ENCODE measurements at places on chromosomes 7 and 10. TPM values are rescaled to one million over a fixed set of nuclear protein-coding genes. Genes with fewer than 3 reads are reported as not detected.

DNA sequence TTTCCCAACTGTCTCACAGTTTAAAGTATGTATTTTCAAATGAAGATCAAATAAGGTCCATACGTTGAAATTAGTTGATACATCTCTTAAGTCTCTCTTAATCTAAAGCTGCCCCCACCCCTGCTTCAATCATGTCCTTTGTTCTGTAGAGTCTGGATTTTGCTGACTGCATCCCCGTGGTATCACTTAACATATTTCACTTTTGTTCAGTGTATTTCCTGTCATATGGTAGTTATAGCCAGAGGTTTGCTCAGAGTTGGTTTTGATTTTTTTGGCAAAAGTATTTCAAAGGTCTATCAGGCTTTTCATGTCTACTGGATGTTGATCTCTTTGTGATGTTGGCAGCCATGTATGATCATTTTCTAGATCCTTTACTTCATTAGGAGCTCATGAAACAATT, 54.4 kb upstream of the ARID5B start:
- H3K4me1 ChIP-seq = no peaks in the 10 kb centered on the region
- no peak overlapping the region for H3K27ac ChIP-seq
- H3K27me3 ChIP-seq = no peaks in the 10 kb centered on the region
- H3K4me3 ChIP-seq = no peak overlapping the region
- H3K36me3 ChIP-seq = no peaks in the 10 kb centered on the region
- no peak for DNase-seq

GRCh38 chr10:59384761-59385160, 22.4 kb upstream of the FAM13C start:
- DNase-seq = no peak
- H3K4me1 ChIP-seq = no peaks in the 10 kb centered on the region
- H3K4me3 ChIP-seq = no peak overlapping the region

DNA sequence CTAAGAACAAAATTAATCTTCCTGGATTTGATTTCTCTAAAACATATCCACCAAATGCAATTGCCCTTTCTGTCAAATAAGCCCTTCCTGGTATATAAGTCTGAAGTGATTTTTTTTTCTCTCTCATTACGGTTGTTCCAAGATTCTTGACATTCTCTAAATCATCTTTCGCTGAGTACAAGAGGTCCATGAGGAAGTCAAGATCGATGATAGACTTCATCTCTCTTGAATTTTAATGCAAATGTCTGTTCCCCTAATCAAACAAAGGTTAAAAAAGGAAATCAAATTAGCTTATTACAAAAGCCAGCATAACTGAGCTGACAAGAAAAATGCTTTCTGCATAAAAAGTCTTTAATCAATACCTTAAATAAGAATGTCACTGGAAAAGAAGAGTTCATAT, 77.4 kb upstream of the ITGB1 start:
- H3K4me1 ChIP-seq = no peaks in the 10 kb centered on the region
- no peak for DNase-seq
- H3K4me3 ChIP-seq = no peak overlapping the region

DNA sequence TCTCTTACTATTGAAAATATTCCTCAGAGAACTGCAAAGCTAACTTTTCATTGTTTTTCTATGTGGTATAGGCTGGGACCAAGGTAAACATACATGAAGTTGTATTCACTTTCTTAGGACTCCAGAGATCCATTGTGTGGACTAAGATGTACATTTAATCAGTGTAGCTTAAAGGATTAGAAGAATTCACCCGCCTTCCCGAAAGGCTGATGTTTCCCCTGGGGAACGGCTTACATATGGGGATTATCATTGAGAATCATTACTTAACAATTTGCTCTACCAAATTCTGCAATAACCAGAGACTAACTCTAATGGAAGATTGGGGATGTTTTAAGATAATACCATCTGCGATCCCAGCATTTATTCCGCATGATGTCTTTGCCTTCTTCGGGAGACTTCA, 257.1 kb upstream of the KIAA1217 start:
- no peaks in the 10 kb centered on the region for H3K27me3 ChIP-seq
- H3K27ac ChIP-seq = no peak overlapping the region

DNA sequence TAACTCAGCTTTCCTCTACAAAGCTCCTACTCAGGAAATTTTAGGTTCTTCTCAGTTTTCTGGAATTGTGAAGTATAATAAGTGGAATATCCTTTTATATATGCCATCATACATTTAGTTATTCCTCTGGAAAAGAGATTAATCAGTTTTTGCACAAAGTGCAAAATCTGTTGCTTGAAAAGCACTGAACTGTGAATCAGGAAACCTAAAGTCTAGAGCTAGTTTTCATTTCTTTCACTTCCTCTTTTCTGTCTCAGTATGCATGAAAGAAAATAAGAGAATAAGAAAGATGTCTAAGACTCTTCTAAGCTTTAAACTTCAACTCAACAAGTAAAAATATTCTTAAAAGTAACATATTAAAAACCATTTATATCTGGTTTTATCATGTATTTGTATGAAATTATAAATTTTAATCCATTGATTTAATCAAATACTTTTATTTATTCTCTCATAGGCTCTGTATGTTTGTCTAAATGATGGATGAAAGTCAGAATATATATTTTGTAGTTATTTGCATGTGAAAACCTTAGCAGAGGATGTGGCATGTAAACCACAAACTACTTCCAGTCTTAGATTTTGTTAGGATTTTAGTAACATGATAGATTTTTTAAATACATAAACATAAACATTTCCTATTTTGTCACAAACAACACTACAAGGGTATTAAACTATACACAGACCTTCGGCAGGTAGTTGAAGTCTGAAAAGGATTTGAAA, 1073.0 kb downstream of the XPNPEP1 start:
- no peak overlapping the region for H3K27ac ChIP-seq
- H3K36me3 ChIP-seq = no peaks in the 10 kb centered on the region
- DNase-seq = no peak
- no peaks in the 10 kb centered on the region for H3K4me1 ChIP-seq
- no peaks in the 10 kb centered on the region for H3K27me3 ChIP-seq

DNA sequence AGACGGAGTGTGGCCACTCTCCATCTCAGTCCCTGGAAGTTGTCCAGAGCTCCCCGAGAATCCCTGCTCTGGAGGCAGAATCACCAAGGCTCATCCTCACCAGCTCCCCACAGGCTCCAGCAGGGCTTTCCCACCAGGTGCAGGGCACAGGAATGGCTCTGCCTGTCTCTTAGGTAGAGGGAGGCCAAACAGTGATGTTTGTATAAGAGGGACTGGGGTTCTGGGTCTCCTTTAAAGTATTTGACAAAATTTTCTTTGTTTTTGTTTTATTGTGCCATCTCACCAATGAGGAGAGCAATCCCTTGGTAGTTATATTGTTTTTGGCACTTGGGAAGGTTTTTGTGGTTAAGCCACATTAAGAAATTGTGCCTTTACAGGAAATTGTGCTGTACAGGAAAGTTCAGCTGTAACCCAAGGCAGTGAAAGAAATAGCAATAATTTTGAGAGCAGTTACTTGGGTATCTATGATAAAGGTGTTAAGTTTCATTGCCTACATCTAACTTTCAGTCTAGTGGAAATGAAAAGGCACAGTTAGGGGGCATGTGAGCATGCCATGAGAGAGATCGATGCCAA, 219.3 kb upstream of the PRSS58 start:
- DNase-seq = no peak
- H3K27ac ChIP-seq = no peak overlapping the region
- no peak overlapping the region for H3K4me3 ChIP-seq

DNA sequence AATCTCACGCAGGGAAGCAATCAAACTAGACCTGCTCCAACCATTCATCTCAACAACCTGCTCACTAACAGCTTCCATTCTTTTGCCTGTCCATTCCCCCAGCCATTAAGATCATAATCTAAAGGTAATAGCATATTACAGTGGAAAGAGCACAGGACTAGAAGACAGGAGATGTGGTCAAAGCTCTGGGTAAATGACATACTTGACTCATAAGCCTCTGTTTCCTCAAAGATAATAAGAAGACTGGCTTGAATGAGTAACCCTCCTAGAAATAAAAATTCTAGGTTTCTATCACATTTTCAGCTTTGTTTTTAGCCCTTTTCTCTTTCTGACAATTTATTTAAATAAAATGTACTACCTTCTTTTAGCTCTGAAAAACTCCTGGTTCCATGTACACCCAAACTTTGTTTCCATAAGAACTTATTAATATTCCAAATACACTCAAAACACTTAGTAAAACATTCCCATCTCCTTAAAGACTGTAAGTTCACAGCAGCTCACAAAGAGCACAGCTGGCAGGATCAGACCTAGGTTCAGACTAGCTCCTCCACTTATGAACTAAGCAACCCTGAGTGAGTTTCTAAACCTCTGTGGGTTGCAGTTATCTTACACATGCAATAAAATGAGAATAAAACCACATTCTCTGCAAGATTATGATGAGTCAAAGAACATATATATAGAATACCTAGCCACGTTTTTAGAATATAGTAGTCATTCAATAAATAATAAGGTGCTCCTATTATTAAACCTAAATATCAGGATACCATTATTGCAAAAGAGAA, 11.6 kb downstream of the FAM204A start:
- no peak for DNase-seq
- H3K4me3 ChIP-seq = no peak overlapping the region
- peaks cover 91% of the 10 kb centered on the region for H3K36me3 ChIP-seq

- H3K4me1 ChIP-seq = no peaks in the 10 kb centered on the region
- no peak for DNase-seq
- no peak overlapping the region for H3K27ac ChIP-seq
- H3K4me3 ChIP-seq = no peak overlapping the region
Measured at GRCh38 chr7:133830081-133830480, 297.1 kb upstream of the LRGUK start.

- no peak overlapping the region for H3K4me3 ChIP-seq
- DNase-seq = no peak
- peaks cover 14% of the 10 kb centered on the region for H3K27me3 ChIP-seq
- no peaks in the 10 kb centered on the region for H3K36me3 ChIP-seq
- peaks cover 10% of the 10 kb centered on the region for H3K4me1 ChIP-seq
Measured at GRCh38 chr7:129790136-129790535, 162.6 kb downstream of the UBE2H start.

GRCh38 chr10:80356563-80356988, at the start of the genes DYDC1 and DYDC2:
Gene DYDC1, minus strand, starts transcription at chr10:80356755. Its CDS starts 4,154 bp downstream, at chr10:80352601.
Gene DYDC2, plus strand, starts transcription at chr10:80356781. Its CDS starts 5,663 bp downstream, at chr10:80362444.
- H3K36me3 ChIP-seq = no peaks in the 10 kb centered on the region
- peak; percentile 89 for DNase-seq
- H3K27ac ChIP-seq = no peak within 1 kb of the TSS
- peaks cover 7% of the 10 kb centered on the region for H3K4me1 ChIP-seq

GRCh38 chr10:132634241-132634946, 96.8 kb downstream of the INPP5A start:
- no peak overlapping the region for H3K4me3 ChIP-seq
- DNase-seq = no peak
- no peaks in the 10 kb centered on the region for H3K27me3 ChIP-seq
- no peak overlapping the region for H3K27ac ChIP-seq

DNA sequence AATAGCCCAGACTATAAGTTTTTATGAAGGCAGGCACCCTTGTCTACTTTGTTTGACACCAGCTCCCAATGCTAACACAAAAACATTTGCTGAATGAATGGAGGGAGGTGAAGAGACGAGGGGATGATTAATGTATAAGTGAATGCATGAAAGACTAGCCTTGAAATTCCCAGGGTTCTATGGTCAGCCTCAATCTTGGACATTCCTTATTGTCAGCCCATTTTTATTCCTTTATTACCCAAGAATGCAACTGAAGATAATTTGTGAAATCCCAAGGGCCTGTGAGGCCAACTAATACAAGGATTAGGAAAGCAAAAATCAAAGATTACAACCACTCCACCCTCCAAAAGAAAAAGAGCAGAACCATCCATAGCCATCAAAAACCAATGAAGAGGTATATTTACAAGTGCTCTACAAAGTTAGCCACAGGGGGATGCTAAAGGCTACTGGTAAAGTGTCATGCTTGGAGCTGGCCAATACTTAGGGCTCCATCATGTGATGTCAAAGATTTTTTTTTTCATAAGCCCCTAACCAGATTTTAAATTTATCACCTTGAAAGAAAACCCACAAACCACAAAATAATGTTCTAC, 40.0 kb upstream of the ASAH2 start:
- H3K27ac ChIP-seq = no peak overlapping the region
- H3K36me3 ChIP-seq = no peaks in the 10 kb centered on the region
- no peaks in the 10 kb centered on the region for H3K27me3 ChIP-seq
- no peaks in the 10 kb centered on the region for H3K4me1 ChIP-seq

AGR2 gene
- total RNA-seq = 6.3 TPM

DRGX gene
- 0.17 TPM for total RNA-seq

MRPS33 gene
- total RNA-seq = 16.1 TPM
